ENCODE measurements at places on chromosomes 2 and 18.

DNA sequence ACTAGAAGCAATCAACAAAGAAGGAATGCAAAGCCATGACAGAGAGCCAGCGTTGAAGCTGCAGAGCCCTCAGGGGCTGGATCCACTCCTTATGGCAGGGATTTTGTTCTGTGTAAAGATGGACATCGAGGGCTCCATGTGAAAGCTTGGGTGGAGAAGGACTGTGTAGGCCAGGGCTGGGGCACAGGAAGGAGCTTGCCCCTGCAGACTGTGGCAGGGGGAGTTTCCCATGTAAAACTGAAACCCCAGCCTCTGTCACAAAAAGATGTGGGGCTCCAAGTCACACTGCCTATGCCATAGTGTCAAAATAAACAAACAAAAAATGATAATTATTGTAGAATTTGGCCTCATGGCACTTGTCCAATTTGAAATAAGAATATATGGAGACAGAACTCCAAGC lies 408.7 kb upstream of the HS6ST1 start:
- no peak for DNase-seq

GRCh38 chr2:18402-19271 lies 27.7 kb downstream of the FAM110C start:
- no peak for DNase-seq

- no peak for DNase-seq
Observed at GRCh38 chr2:9106338-9107167, 100.1 kb upstream of the ASAP2 start.

GRCh38 chr2:86368161-86368824 lies 30.9 kb upstream of the REEP1 start:
- DNase-seq: no peak

DNA sequence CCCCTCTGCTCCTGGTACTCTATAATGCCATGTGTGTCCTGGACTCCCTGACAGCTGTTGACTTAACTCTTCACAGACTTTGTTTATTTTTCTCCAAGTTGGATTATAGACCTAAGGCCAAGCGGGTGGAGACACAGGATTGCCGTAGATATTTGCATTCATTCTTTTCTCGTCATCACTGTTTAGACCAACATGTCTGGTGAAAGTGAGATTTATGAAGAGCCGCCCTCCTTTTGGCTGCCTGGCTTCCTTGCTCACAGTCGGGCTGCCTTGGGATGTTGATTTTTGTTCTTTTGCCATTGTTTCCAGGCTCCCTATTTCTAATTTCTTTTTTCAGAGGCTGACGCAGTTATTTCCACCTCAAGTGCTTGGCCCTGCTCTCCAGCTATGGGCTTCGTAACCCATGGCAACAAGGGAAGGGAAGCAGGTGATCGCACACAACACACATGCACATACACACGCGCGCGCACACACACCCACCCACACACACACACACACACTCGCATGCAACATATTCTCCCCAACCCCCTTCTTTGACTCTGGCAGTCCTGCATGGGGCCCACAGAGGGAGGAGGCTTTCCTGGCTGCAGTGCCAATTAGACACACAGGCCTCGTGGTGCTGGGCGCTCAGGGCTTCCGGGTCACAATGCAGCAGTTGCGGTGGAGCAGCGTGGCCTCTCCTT lies 296.5 kb downstream of the MTX2 start:
- DNase-seq: no peak

DNA sequence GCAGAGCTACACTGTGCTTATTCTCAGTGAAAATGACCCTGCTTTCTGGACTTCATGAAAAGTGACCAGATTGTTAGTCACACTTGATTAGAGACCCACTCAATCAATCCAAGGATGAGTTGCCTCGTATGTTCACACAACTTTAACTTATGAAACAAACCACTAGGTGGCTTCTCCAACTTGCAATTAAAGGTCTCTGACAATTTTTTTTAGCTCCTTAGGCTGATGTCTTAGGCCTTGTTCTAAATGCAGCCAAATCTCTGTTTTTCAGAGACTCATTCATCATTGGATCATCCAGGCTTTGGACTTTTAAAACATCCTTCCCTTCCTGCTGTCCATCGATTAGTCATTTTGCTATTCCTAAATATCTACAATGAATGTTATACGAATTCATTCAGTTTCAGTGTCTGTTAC lies 63.4 kb downstream of the MREG start:
- no peak for DNase-seq

DNA sequence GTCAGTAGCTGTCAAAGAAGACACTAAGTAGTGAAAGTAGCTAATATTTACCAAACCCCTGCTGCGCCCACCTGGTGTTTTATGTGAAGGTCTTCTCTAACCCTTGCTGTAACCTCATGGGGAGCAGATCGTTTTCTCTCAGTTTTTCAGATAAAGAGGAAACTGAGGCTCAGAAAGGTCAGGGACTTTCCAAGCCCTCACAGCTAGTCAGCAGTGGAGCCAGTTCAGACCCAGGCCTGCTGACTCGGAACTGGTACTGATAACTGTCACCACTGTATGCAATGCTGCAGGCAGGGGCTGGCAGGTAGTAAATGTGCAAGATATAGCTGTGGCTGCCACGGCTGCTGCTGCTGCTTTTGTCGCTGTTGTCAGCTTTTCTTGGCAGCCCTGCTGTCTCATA lies 69.1 kb downstream of the LRRFIP1 start:
- DNase-seq: no peak

DNA sequence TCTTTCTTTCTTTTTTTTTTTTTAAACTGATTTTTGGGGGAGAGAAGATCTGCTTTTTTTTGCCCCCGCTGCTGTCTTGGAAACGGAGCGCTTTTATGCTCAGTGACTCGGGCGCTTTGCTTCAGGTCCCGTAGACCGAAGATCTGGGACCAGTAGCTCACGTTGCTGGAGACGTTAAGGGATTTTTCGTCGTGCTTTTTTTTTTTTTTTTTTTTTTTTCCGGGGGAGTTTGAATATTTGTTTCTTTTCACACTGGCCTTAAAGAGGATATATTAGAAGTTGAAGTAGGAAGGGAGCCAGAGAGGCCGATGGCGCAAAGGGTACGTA lies 587 bp downstream of the MEIS1 start:
- DNase-seq: no peak

- DNase-seq: no peak
Observed at GRCh38 chr2:120678251-120678650, 57.4 kb upstream of the GLI2 start.
